ENCODE measurements at places on chromosomes 7 and 10. TPM values are rescaled to one million over a fixed set of nuclear protein-coding genes. Genes with fewer than 3 reads are reported as not detected.

HMX3 gene
- not detected for total RNA-seq

MYPN gene
- total RNA-seq = 1.1 TPM

APBB1IP gene
- total RNA-seq = 0.47 TPM

TLX1 gene
- not detected for total RNA-seq

IFIT1B gene
- not detected for total RNA-seq

GIMAP7 gene
- 34.5 TPM for total RNA-seq

VPS37D gene
- 6.9 TPM for total RNA-seq

FLNC gene
- total RNA-seq = 170 TPM

DNA sequence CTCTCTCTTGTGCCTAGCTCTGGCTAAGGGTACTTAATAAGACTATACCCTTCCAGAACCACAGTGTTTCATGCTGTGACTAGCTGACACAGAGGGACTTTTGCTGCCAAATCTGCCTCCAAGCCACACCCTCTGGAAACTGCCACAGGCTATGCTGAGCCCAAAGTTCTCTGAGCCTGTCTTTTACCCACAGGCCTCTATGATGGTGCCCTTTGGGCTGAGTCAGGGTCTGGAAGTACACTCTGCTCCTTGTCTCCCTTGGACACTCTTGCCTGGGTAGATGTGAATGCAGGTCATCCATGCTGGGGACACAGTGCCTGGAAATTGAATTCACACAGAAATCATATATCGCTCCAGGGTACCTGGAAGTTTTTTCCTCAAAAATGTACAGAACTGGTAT, 22.6 kb downstream of the DYDC1 start:
- DNase-seq = no peak

DNA sequence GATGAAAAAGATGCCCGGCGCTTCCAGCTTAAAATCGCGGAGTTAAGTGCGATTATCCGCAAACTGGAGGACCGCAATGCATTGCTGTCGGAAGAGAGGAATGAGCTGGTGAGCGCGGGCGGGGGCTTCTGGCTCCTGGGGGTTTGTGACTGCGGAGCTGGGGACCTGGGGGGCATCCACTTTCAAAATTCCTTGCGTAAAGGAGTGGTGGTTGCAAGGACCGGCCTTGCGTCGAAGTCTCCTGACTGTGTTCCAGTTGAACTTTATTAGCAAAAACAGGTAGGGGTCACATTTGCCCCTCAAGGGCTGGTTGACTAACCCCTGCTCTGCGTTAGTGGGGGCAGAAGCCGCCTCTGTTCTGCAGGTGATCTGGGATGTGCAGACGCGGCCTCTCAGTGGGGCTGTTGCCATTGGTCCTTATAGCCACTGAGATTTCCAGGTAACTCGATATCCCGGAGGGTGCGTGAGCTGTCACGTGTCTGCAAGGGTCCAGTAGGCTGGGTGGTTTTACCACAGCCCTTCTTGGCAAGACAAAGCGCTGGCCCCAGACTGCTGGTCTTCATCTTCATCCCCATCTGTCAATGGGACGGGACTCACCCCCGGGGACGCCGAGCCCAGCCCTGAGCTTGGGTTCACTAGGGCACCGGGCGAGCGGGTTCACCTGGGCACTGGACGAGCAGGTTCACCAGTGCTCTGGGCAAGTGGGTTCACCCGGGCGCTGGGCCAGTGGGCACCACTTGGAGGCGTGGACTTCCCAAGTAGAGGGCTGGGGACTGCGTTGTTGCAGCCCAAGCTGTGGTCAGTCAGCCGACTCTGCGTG, 51.5 kb upstream of the DPYSL4 start:
- no peak for DNase-seq

DNA sequence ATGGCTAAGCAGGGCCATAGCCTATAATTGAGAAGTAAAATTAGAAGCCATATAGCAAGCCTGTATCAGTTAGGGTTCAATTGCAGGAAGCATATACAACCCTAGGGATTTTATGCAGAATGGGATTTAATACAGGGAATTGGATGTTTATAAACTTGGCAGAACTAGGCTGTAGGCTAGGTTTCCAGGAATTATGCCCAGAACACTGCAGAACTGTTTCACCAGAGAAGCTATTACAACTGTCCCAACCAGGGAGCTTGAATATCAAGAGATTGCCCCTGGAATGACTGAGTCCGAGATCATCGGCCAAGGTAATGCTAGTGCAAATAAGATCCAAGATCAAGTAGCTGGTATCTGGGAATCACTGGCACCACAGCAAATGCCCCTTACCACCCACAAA, 64.0 kb downstream of the PRR15 start:
- DNase-seq = no peak

GRCh38 chr7:112157072-112157471, 49.1 kb downstream of the DOCK4 start:
- no peak for DNase-seq

DNA sequence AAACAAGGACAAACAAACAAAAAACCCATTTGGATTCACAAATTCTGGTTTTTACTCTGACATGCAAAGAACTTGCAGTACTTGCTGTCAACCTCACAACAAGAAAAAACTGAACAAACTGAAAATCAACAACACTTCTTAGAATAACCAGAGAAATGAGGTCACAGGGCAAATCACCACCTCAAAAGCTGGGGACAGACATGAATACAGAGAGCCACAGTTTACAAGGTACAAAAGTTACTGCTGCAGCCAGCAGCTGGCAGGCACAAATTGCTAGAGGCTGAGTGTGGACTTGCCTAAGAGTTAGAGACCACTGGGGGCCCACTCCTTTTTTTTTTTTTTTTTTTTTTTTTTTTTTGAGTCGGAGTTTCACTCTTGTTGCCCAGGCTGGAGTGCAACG, 15.0 kb upstream of the RNF32 start:
- no peak for DNase-seq

DNA sequence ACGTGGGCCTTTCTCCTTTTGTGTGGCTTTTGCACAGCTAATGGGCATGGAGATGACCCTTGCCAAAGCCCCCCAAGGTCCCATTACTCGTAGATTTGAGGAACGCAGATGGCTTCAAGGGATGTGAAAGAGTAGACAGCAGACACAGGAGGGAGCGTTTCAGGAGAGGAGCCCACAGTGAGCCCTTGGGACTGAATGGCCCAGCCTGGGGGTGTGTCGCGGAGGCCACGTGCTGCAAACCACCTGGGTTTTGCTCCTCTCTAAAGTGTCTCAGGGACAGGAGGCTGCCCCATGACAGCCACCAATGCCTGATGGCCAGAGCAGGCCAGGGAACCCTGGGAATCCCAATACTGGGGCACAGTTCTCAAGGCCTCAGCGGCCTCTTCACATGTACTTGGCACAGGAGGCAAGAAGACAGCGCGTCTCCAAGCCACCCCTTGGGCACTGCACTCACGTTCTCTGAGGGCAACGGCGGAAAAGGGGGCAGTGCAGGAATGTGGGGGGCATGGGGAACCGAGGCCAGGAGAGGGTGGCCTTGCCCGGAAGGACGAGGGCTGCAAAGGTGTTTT, 185.2 kb downstream of the WDR37 start:
- no peak for DNase-seq

DNA sequence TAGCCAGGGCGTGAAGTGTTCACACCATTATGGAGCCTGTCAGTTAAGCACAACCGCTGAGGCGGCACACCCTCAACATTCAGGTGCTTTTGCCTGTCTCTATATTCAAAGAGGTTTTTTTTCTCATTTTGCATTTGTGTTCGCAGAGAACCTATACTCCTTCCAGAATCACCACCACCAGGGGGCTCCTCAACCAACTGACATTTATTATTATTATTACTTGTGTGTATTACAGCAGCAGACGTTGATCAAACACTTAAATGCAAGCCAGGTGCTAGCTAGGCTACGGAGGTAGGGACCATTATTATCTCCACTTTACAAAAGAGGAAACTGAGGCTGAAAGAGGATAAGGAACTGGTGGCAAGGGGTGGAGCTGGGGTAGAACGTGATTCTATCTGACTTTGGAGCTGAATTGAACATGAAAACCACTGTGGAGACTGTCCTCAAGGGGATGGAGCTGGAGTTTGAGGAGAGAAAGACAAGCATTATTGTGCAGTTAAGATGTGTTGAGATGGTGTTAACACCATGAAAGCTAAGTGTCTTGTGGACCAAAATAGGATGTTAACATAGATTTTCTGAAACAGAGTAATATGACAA, 133.8 kb upstream of the PLXNA4 start:
- peak; percentile 14 for DNase-seq

DNA sequence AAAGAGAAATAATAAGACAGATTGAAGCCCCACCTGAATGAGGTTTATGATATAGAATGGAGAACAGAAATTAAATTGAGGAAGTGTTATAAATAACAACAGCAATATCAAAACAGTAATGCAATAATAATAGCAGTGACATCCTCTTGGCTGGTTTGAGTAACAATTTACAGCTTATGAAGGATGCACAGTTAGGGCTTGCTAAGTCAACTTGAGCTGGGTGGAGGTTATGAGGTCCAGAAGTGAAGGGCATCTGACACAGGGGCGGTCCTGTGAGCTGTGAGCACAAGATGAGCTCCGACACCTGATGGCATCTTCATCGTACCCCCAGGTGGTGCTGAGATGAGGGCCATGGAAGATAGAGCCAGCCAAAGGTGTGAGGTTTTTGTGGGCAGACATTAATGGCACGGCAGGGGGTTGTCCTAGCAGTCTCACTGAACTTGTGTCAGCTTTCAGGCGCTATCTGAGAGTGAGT, 30.5 kb downstream of the ARHGAP22 start:
- no peak for DNase-seq

DNA sequence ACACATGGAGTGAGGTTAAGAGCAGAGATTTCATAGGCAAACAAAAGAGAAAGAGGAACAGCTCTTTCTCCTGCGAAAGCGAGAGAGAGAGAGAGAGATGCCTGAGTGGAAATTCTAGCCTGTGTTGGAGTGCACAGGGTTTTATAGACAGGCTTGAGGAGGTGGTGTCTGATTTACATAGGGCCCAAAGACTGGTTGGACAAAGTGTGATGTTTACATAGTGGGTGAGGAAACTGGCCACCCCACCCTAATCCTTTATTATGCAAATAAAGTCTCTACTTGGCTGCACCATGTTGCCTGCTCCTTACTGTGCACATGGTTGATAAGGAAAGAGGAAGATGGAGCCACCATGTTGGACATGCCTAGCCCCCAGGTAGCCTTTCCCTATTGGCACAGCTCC, 967.8 kb upstream of the SORCS1 start:
- DNase-seq = no peak

GRCh38 chr7:138608275-138608674, 92.9 kb downstream of the SVOPL start:
- no peak for DNase-seq

DNA sequence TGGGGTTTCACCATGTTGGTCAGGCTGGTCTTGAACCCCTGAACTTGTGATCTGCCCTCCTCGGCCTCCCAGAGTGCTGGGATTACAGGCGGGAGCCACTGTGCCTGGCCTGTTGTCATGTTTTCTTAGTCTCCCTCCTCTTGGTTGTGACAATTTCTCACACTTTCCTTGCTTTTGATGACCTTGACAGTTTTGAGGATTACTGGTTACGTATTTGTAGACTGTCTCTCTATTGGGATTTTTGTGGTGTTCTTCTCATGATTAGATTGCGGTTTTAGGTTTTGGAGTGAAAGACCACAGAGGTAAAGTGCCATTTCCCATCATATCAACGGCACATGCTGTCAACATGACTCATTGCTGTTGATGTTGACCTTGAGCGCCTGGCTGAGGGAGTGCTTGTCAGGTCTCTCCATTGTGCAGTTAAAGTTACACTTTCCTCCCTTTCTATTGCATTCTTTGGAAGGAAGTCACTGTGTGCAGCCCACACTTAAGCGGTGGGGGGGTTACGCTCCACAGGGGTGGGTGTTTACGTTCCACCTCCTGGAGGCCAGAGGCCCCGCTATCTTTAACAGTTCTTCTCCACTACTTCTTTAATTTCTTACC, 10.8 kb downstream of the NEURL1 start:
- no peak for DNase-seq

GRCh38 chr7:49866076-49866735, 92.8 kb downstream of the VWC2 start:
- DNase-seq = no peak

- no peak for DNase-seq
Measured at GRCh38 chr7:68619526-68619925, 978.7 kb upstream of the AUTS2 start.

GRCh38 chr10:18401416-18402195, 249.8 kb downstream of the NSUN6 start:
- DNase-seq = no peak

- no peak for DNase-seq
Measured at GRCh38 chr10:63491588-63492316, 26.0 kb upstream of the JMJD1C start.

GRCh38 chr7:138546064-138546619, 86.1 kb downstream of the TRIM24 start:
- peak; percentile 75 for DNase-seq

DNA sequence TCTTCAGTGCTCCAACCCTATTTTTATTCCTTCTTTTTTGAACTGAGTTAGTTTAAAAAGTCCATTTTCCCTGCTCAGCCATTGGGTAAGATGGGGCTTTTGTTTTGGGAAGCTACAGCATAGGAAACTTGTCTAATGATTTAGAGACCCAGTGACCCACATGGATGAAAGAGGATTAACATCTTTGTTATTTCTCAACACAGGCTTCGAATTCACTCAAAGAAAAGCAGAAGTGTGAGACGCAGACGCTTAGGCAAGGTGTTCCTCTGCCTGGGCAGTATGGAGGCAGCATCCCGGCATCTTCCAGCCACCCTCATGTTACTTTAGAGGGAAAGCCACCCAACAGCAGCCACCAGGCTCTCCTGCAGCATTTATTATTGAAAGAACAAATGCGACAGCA, 152.0 kb downstream of the HDAC9 start:
- DNase-seq = no peak

DNA sequence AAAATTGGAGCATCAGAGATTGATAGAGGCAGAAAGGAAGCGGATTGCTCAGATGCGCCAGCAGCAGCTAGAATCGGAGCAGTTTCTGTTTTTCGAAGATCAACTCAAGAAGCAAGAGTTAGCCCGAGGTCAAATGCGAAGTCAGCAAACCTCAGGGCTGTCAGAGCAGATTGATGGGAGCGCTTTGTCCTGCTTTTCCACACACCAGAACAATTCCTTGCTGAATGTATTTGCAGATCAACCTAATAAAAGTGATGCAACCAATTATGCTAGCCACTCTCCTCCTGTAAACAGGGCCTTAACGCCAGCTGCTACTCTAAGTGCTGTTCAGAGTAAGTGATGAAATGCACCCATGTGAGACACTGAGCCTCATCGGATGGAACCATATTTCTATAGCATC, 33.1 kb downstream of the STAMBPL1 start:
- DNase-seq = no peak

DNA sequence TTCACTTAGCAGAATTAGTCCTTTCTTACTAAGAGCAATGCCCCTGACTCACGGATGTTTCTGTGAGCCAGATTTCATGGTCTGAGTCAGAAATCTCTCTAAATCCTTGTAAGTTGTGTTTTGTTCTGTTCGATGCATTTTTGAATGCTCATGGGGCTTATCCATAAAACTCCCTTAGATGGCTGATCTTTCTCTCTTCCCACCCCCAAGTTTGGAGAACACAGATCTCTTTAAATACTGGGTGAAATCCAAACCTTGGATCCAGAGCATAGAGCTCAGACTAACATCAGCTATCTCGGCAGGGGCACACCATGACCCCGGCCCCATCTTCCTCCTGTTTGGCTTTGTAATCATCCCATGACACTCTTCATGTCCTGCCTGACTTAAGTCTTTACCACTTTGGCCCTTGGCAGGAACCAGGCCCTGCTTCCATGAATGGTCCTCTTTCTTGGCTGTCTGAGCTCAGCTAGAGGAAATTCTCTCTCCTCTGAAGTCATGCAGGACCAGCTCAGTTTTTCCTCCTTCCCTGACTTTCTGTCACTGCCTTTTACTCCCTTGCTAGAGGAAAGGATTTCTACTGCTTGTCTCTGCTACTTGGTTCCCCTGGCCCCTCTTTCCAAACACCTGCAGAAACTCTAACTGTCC, 120.4 kb upstream of the RAB11FIP2 start:
- DNase-seq = no peak
